ENCODE measurements at places on chromosomes 5 and 9.
A peak's percentile ranks its signal among the peaks of the same experiment; 100 is the strongest.

DNA sequence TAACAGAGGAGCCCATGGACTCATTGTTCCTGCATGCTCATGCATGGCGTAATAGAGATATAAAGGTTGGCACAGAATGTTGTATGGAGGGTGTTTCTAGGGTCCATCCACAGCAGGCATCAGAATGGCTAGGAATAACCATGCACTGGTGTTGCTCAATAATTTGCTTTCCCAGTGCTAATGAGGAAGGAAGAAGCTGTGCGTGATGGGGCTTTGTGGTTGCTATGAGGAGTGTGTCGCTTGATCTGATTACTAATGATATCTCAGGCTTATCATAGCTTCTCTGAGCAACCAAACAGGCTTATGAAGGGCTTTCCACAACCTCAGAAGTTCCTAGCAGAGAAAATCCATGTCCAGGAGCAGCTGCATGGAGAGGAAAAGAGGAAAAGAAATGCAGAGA, 151.3 kb upstream of the TRPC7 start:
- no peak for ATAC-seq

DNA sequence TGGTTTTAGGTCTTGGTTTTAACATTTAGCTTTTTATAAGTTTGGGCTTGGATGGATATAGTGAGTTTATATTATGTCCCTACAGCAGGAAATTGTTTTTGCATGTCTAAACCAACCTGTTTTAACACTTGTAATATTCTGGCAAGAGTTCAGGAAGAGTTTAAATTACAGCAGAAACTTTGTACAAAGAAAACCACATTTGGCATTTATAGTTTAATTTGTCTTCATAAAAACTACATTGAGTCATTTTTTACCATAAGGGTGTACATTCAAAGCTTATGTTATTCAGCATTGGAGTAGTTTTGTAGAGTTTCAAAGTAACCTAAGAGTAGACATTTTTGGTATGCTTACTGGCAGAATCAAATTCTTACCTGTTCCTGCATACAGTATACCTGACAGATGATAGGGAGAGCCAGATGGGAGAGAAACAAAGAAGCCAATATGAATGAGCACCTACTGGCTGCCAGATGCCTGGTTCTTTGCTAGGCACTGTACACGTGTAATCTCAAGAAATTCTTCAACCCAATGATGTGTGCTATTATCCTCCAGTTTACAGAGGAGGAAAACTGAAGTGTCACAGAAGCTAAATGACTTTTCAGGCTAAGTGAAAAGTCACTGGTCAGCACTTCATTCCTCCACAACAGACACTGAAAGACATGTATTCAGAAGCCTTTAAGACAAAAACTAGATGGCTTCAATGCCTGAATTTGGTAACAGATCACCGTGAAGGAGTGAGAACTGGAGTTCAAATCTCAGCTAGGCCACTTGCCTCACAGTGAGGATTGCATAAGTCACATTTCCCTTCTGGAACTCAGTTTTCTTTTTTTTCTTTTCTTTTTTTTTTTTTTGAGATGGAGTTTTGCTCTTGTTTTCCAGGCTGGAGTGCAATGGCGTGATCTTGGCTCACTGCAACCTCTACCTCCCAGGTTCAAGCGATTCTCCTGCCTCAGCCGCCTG, 25.9 kb upstream of the ECM2 start:
- ATAC-seq, result no peak

DNA sequence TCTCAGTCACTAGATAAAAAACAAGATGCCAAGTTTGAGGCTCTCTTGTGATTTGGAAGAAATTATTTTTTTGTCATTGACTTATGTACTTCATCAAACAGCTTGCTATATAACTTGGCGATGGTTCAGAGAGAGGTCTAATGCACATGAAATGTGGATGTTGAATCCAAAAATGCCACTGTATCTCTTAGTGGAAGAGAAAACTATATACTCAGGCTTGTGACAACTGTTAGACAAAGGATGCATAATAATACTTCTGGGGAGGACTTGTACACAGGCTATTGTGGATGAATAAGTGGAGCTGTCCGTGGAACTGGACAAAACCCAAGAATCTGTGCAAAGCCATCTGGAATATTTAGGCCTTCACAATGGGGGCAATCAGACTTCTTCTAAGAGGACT, 162.9 kb upstream of the NMUR2 start:
- ATAC-seq, result no peak

DNA sequence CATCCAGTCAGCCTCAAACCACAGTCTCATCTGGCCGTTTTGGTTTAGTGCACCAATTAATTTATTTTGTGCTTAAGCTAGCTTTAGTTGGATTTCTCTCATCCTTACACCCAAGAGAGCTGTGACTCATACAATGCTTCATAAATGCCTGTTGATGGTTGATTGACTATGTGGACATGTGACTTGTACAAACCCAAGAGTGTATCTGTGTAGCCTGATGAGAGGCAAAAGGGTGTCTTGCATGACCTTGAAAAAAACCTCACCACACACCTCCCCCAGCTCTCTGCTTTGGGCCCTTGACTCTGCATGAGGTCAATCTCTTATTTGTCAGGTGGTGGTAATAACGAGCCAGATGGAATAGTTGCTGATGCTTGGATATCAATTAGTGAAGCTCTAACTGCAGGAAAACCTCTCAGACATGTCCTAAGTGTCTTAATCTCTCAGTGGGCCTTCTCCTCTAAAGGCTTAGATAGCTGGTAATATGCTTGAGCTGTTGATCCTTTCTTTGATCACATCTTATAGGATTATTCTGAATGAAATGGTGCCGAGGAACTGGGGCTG, 10.6 kb upstream of the GLRA1 start:
- no peak for ATAC-seq

- ATAC-seq, result no peak
Measured at GRCh38 chr5:96721351-96721977, 59.3 kb downstream of the CAST start.

GRCh38 chr9:133188006-133188842, 20.8 kb downstream of the OBP2B start:
- no peak for ATAC-seq

- ATAC-seq, result no peak
Measured at GRCh38 chr5:137954131-137954879, 65.0 kb downstream of the PKD2L2 start.

DNA sequence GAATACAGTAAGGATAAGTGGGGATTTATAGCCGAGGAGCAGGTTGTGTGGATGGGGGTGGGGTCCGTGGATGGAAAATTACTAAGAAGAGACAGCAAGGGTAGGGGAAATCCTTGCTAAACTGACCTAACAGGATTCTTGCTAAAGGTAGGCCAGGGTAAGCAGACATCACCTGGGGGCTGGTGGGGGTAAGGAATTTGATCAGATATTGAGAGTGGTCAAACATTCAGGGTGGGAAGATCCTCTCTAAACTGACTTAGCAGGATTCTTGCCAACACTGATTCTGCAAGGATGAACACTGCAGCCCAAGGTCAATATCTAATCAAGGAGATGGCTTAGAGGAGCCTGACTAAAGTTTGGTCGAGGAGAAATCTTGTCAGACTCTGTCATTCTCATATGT, 2.7 kb upstream of the PLGRKT start:
- no peak for ATAC-seq

DNA sequence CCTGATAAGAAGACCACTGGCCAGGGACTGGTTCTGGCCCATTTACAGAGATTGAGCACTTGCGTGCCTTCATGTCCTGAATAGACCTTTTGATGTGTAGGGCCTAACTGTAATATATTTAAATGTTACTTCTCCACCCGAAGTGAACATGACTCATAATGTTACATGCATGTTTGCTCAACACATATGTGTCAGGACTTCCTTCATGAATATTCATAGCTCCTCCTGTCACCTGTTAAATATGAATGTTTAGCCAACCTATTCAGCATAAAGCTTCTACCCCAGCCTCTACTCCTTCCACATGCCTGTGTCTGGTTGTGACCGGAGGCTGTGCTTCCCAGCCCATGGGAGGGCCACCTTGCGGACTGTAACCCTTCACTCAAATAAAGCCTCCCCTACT, 457.5 kb downstream of the IRX1 start:
- no peak for ATAC-seq

DNA sequence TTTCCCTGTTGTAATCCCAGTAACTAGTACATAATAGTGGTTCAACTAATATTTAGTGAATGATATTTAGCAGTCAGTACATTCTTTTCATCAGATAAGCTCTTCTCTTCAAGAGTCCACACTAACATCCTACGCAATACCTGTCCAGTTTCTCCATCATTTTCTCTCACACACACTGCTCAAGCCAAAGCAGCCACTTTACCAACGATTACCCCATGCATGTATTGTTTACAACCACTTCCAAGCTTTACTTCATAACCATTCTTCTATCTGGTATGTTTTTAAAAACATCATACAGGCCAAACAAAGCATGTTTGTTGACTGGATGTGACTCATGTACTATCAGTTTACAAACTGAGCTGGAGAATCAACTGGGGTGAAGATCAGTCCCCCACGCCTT, 7.3 kb downstream of the UBTD2 start:
- ATAC-seq, result no peak

GRCh38 chr5:179345433-179346321, at the start of gene ADAMTS2:
Gene ADAMTS2, minus strand, starts transcription at chr5:179345461. Its CDS starts 133 bp downstream, at chr5:179345328.
- ATAC-seq, result peak; percentile 13

GRCh38 chr9:109143881-109144562, 23.0 kb downstream of the FRRS1L start:
- ATAC-seq, result peak; percentile 67

GRCh38 chr5:170132269-170132975, 26.7 kb downstream of the FOXI1 start:
- ATAC-seq, result no peak

DNA sequence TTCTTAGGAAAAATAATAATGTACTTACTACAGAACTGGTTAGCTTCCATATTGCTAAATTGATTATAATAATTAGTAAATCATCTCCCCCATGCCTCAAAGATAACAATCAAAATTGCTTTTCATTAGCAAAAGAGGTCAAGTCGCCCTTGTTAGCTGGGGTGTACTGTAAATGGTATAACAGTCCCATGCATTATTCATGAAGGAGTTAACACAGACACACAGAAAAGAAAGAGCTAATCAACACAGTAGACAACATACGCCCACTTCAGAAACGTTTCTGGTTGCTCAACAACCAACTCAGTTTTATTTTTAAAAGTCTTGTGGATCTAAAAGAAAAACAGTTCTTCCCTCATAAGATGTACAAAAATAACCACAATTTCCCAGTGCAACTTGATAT, 100.2 kb downstream of the MPDZ start:
- no peak for ATAC-seq

- ATAC-seq, result no peak
Measured at GRCh38 chr5:23840083-23840482, 332.7 kb downstream of the PRDM9 start.

- ATAC-seq, result no peak
Measured at GRCh38 chr5:170903075-170903474, 41.3 kb downstream of the RANBP17 start.

DNA sequence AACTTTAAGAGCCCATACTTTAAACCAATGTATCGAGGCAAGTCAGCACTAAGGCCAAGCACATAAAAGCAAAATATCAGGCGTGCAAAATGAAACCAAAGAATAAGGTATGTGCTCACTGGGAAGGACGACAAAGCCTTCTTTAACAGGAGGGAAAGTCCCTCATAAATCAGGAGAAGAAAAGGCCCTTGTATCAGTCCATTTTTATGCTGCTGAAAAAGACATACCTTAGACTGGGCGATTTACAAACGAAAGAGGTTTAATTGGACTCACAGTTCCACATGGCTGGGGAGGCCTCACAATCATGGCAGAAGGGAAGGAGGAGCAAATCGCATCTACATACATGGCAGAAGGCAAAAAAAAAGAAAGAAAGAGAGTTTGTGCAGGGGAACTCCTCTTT, 68.9 kb downstream of the UBE2QL1 start:
- no peak for ATAC-seq

GRCh38 chr5:158591301-158591863, 508.3 kb downstream of the EBF1 start:
- ATAC-seq, result no peak

- no peak for ATAC-seq
Measured at GRCh38 chr5:133994990-133995333, 9.8 kb downstream of the VDAC1 start.

DNA sequence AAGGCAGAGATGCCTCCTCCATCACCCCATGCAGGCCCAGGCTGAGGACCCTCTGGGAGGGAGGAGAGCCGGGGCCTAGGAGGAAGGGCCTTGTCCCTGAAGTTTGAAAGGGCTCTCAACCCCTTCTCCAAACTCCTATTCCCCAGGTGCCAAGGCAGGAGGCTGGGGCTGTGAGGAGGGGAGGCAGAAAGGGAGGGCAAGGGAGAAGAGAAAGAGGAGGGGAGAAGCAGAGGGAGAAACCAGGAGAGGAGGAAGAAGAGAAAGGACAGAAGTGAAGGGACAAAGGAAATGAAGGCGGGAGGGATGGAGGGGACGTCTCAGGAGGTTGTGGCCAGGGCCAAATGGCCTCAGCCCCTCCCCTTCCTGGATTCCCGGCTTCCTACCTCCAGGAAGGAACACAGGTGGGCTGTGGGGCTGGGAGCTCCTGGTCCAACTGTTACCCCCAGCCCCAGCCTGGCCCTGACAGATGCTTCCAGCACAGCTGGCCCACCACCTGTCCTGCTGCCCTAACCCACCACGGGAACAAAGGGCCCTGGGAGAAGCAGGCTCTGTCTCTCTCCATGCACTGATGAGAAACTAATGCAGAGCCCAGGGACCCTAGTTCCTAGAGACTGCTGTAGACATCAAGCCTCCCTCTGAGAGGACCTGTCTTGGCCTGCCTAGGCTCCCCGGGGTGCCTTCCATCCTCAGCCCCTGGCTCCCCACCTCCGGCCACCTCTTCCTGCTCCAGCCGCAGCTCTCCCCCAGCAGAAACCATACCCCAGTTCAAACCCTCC, 3.5 kb downstream of the DBN1 start:
- ATAC-seq, result no peak

DNA sequence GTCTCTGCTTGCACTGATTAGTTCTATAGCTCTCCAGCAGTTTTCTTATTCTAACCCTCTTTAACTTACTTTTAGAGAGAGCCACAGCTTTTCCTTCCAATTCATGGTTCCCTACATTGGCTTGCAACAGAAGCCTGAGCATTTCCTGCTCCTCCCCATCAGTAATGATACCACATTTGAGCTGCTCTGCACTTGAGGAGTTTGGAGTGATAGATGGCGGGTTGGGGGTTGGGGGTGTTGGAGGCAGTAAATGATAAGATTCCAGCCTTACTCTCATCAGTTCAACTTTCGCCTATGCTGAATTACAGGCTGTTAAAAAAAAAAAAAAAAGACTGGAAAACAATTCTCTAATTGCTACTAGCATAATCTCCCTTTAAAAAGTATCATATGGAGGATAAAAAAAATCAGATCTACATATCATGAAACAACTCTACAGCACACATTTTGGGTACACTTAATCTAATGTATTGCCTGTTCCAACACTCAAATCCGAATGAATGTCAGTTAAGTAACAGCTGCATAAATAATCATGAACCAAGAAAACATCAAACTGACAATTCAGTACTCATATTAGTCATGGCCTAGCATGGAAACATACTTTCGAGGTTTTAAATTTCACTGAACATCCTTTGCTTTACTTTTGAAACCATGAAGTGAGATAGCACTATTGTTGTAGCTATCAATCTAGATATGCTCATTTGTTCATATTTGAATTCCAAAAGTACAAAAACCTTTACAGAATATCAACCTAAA, 224.7 kb downstream of the NFIB start:
- ATAC-seq, result no peak
